ENCODE measurements at places on chromosomes 3 and 15.

DNA sequence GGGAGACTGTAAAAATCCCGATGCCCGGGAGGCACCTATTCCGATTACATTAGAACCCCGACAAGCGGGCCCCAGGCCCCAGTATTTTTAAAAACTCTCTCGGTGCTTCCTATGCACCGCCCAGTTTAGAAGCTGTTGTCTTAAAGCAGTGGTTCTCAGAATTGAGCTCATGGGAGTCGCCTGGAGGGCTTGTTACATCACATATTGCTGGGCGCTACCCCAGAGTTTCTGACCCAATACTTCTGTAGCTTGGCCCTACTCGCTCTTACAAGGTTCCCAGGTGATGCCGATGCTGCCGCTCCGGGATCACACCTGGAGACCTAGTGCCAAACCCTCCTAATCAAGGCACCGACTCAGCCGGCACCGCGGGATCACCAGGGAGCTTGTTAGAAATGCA lies 35.2 kb downstream of the CPN2 start:
- DNase-seq = no peak

GRCh38 chr3:124860599-124860998 lies 26.6 kb downstream of the ITGB5 start:
- no peak for DNase-seq

GRCh38 chr15:81225161-81225671 lies 28.5 kb downstream of the IL16 start:
- DNase-seq = no peak

- no peak for DNase-seq
These were observed 534.5 kb upstream of the TBL1XR1 start for GRCh38 chr3:177731644-177732268.

- no peak for DNase-seq
These were observed 67.9 kb upstream of the CCDC54 start for GRCh38 chr3:107309312-107309711.

- no peak for DNase-seq
These were observed 5.2 kb downstream of the NGRN start for GRCh38 chr15:90270502-90271150.

DNA sequence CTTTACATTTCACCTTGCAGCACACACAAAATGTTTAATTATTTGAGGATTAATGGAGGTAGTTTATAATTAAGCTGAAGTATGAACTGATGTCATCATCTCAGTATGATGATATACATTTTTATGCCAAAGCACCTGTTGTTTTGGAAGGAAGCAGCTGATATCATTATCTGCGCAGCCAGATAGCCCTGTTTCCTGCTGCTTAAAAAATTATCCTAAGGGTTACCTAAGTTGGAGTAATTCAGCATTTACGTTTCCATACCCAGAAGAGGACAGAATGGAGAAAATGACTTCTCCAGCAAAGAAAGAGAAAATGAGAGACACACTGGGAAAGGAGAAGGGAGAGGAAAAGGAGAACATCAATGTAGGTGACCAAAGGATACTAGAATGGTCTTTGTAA lies 370.3 kb upstream of the PLSCR5 start:
- no peak for DNase-seq

DNA sequence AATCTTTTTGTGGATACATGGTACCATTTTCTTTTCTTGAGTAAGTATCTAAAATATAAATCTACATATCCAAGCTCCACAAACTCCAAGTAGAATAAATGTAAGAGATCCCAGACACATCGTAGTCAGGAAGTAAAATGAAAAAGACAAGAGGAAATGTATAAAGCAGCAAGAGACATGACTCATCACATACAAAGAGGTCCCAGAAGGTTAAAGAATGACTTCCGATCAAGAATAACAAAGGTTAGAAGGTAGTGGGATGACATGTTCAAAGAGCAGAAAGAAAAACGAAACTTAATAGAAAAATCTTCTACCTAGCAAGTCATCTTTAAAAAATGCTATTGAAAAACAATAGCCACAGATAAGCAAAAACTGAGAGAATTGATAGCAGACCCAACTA lies 705.8 kb downstream of the NR2F2 start:
- DNase-seq = no peak

- no peak for DNase-seq
These were observed 34.5 kb downstream of the NCEH1 start for GRCh38 chr3:172676196-172676922.

- DNase-seq = peak; percentile 18
These were observed 68.5 kb downstream of the TMCO5A start for GRCh38 chr15:38002883-38003477.

DNA sequence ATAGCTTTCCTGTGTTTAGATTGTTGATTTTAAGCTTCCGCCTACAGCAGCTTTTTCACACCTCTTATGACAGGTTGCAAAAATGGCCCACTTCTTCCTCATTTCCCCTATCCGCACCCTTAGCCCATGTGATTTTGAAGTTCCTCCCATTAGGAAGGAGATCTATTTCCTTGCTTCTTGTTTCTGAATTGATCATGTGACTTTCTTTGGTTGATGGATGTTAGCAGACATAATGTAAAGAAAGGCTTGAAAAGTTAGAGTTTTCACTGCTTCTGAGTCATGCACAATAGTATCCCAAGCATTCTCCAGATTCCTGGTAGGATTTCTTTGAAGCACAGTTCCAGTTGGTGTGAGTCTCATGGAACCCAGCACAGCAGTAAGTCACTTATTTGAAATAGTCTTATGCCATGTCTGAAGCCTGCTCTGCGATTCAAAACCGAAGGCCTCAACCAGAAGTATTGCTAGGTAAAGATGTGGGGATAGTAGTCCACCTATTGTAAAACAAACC lies 76.6 kb downstream of the EDEM1 start:
- DNase-seq = no peak

- DNase-seq = peak; percentile 67
These were observed 8.6 kb upstream of the SRP14 start for GRCh38 chr15:40047415-40048210.

DNA sequence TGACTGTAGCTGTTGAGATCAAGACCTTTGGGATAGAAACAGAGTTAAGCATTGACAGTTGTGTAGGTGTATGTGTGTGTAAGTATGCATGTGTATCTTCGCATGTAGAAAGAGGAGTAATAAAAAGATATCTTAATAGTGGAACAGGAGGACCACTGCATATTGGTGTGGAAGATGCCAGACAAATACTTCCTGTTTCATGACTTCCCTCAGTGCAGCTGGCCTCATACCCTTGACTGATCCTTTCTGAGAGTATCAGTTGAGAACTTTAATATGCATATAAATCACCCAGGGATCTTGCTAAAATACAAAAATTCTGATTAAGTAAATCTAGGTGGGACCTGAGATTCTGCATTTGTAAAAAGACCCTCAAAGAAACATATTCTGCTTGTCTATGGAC lies 8.5 kb upstream of the ZBED2 start:
- no peak for DNase-seq

DNA sequence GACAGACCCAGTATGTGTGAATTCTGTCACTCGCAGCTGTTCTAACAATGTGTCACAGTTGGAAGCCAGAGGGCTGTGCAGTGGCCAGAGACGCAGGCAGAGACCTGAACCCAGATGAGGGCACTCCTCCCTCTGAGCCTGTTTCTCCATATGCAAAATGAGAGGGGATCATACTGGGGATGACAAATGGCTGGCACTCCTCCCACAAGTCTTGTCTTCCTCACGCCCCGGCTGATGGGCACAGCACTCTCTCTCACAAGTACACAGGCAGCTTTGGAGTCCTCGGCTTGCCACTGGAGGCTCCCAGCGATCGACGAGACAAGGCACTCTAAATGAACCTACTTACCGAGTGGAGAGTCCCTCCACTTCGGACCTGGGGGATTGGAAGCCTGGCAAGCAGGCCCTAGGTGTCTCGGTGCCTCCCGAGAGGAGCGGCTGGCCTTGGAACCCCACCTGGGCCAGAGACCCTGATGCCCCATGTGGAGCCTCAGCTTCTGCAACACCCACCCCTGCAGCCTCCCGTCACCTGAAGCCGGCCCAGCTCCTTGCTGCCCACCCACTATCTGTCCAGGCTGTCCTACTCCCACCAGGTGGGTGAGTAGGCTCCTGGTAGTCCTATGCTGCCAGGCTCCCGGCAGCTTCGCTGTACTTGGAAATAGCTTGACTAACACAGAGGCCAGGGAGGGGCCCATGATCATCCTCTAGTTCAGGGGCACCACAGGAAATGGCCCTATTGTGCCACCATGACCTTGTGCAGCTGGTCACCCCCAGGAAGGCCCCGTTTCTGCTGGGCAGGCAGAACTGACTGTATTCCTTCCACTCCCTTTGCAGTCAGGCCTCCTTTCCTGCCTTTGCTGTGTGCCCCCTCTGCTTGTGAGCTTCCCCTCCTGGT lies 65.0 kb upstream of the IQSEC1 start:
- no peak for DNase-seq

DNA sequence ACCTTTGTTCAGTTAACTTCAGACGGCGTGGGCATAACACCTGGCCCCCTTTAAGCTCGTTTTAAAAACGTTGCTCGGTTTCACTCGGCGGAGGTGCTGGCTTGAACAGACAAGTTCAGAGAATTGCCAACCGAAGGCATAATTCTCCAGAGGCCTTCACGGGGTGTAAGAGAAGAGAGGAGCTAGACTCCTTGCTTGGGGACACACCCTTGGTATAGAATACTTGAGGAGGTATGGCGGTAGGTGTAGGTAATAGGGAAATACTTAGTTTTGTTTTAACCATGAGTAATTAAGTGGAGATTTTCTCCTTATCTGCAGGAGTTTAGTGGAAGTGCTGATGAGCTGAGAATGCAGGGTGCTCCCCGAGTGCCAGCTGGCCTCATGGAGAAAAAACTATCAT lies 921 bp downstream of the FBXL2 start:
- DNase-seq = no peak

- DNase-seq = no peak
These were observed 221.8 kb downstream of the CBLB start for GRCh38 chr3:105647047-105647446.

- DNase-seq = no peak
These were observed 8.3 kb upstream of the CHRM5 start for GRCh38 chr15:33959844-33960548.

GRCh38 chr3:133893683-133894352 lies 1.9 kb downstream of the RAB6B start:
- DNase-seq = no peak

DNA sequence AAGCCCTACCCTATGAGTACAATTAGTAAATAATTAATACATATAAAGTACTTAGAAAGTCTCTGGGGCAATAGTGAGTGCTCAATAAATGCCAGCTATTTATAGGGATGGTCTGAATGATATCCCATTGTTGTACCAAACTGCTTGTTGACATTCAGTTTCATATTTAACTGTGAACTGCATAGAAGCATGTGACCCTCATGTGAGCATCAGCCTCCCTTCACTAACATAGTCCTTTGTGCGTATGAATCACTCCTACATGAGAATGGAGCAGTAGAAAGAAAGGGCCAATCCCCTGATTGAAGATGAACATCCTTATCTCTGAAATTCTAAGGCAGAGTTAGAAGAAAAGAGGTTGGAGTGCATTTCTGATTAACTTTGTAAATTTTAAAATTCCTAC lies 68.7 kb upstream of the ATP10A start:
- no peak for DNase-seq

- DNase-seq = no peak
These were observed 90.9 kb downstream of the MBNL1 start for GRCh38 chr3:152359385-152360248.

DNA sequence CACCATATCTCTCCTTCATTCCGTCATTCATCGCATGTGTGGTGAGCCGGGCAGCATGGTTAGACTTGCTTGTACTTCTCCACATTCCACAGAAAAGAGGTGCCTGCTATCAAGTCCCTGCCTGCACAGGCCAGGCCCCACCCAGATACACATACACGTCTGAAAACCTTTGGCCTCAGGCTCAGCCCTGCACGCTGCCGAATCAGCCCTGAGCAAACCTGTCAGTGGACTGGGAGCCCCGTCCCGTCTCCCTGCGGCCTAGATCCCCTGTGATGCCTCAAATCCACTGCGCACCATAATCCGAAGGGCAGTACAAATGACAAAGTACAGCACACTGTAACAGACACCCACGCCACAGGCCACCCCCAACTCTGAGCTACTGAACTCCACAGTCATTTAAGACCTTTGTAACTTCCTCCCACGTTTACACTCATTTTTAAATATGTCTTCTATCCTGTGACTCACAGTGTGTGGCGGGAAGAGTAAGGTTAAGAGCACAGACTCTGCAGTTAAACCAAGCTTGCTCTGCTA lies 67.1 kb downstream of the MB21D2 start:
- DNase-seq = peak; percentile 18

DNA sequence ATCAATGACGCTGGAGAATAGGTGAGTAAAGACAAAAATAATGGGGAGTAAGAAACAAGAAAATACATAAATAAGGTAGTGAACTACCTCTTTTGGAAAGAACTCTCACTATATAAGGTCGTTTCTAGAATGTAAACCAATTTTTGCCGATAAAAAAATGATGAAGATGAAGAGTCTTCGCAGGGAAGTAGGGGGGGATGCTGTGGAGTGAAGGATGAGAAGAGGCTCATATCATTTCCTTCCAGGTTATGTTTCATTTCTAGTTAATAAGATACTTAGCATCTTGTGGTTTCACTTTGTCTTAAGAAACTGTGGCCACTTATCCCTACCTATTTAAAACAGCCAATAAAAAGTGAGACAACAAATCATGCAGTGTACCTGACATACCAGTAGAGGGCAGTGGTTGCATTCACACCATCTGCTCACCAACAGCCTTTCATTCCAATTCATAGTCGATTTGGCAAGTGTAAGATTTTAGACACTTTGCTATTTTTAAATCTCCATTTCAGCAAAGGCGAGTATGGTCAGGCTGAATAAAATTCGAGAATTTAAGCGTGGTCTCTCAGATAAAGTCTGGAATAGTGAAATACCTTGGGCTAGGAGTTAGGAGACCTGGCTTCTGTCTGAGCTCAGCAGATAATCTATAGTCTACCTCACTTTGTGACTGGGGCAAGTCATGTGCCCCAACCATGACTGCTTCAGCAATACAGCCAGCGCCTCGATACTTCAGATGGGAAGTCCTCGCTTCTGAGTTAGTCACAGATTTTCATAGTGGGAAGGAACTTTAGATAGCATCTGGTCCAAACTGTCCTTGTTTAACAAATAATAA lies 28.9 kb upstream of the ICE2 start:
- DNase-seq = peak; percentile 84

GRCh38 chr15:67006083-67007065 lies 59.0 kb upstream of the SMAD3 start:
- no peak for DNase-seq

DNA sequence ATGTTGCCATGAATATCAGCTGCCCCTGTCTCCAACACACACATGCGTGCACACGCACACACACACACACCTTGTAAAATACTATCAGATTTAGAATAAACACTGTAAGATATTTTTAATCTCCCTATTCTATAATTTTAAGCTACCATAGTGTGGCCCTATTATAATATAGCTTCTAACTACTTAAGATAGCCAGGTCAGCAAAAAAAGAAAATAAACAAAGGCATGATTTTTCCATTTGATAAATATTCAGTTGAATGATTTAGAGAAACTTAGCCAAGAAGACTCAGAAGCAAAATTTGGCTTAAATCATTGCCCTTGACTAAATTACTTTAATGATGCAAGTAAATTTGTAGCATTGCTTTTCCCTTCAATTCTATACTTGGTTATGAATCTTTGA lies 162.2 kb downstream of the ALCAM start:
- no peak for DNase-seq

- no peak for DNase-seq
These were observed 271.4 kb downstream of the CLSTN2 start for GRCh38 chr3:140206196-140207040.
